ENCODE measurements at places on chromosomes 5 and 9. TPM values are rescaled to one million over a fixed set of nuclear protein-coding genes. Genes with fewer than 3 reads are reported as not detected.
A peak's percentile ranks its signal among the peaks of the same experiment; 100 is the strongest.

DNA sequence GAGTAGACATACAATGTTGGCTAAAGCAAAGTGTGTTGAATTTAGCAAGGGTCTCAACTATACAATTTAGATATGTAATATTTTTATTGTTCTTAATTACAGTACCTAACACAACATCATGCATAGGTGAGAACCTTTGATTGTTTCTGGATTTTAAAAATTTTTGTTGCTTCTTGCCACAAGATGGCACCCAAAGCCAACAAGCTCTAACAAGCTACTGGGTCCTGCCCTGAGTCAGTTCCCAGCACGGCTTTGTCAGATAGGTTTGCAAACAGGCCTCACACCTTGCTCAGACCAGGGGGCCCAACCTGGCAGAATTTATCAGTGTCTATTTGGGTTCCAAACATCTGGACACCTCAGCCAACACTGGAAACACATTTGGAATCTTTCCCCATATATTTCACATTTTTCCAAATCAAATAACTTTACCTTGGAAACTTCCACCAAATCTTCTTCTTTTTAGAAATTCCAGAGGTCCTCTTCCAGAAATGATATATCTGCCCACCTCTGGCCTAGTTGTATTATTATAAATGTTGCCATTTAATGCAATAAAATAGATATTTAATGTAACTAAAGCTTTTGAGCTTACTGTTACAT lies 49.5 kb upstream of the EGFLAM start:
- no peak overlapping the region for H3K4me3 ChIP-seq
- no peak overlapping the region for H3K27ac ChIP-seq
- H3K4me1 ChIP-seq = no peaks in the 10 kb centered on the region
- H3K27me3 ChIP-seq = no peaks in the 10 kb centered on the region

JAKMIP2 gene
- 0.33 TPM for total RNA-seq

GRCh38 chr9:91489361-91489899 lies 65.8 kb upstream of the NFIL3 start:
- H3K4me3 ChIP-seq = no peak overlapping the region
- no peaks in the 10 kb centered on the region for H3K36me3 ChIP-seq
- no peak for DNase-seq

TSSK1B gene
- not detected for total RNA-seq

EIF4E1B gene
- total RNA-seq = not detected

PTGER4 gene
- 7.3 TPM for total RNA-seq

NR2F1-AS1 gene
- total RNA-seq = 7.1 TPM

- H3K27ac ChIP-seq = no peak overlapping the region
- no peak overlapping the region for H3K4me3 ChIP-seq
- no peaks in the 10 kb centered on the region for H3K4me1 ChIP-seq
- H3K27me3 ChIP-seq = no peaks in the 10 kb centered on the region
- no peak for DNase-seq
- no peaks in the 10 kb centered on the region for H3K36me3 ChIP-seq
Measured at GRCh38 chr9:108297073-108297472, 558.7 kb downstream of the ACTL7B start.

- H3K36me3 ChIP-seq = peaks cover 40% of the 10 kb centered on the region
- no peaks in the 10 kb centered on the region for H3K27me3 ChIP-seq
- H3K4me1 ChIP-seq = peaks cover 72% of the 10 kb centered on the region
- peak overlapping the region; percentile 36 for H3K4me3 ChIP-seq
Measured at GRCh38 chr9:127828262-127829031, 25.8 kb downstream of the FPGS start.

DNA sequence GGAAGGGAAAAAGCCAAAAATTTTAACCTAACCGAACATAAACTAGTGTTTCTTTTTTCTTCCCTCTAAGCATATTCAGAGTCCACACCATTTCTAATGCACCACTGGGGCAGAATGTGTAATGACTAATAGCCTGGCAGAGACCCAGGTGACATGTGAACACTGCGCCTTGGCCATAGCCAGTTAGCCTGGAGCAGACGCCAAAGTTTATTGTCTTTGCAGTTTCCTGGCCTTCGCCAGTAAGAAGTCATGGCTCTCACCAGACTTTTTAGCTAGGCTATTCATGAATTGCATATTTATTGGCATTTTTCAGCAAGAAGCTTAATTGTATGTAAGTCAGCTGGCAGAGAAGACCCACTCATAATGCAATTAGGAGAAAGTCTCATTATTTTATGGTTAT lies 182.8 kb upstream of the SLC27A6 start:
- no peak overlapping the region for H3K4me3 ChIP-seq
- peak; percentile 77 for DNase-seq
- peaks cover 6% of the 10 kb centered on the region for H3K4me1 ChIP-seq
- H3K27ac ChIP-seq = no peak overlapping the region
- no peaks in the 10 kb centered on the region for H3K36me3 ChIP-seq

DNA sequence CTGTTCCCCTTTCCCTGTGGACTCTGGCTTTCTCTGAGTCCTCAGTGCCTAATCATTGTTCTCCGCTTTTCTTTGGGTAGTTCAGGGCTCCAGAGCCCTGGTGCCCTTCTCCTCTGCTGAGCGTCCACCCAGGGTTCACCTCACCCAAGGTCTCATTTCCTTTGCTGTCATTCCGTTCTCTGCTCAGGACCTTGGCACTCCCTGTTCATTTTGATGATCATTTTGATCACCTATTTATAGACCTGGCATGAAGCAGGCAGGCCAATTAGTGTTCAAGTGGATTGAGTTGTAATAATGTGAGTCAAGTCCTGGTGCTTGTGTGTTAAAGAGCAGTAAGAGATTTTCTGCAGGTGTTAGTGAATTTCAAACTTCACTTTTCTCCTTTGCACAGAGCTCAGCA lies 3.6 kb downstream of the TRIO start:
- H3K27ac ChIP-seq = peak overlapping the region; percentile 94
- no peaks in the 10 kb centered on the region for H3K36me3 ChIP-seq
- H3K27me3 ChIP-seq = no peaks in the 10 kb centered on the region
- H3K4me3 ChIP-seq = no peak overlapping the region
- DNase-seq = no peak
- H3K4me1 ChIP-seq = peaks cover 60% of the 10 kb centered on the region

DOK3 gene
- 1.6 TPM for total RNA-seq

ADRB2 gene
- total RNA-seq = 7.7 TPM

GRCh38 chr5:150057996-150058395 lies 28.4 kb downstream of the CSF1R start:
- no peak overlapping the region for H3K4me3 ChIP-seq
- H3K4me1 ChIP-seq = no peaks in the 10 kb centered on the region
- peaks cover 15% of the 10 kb centered on the region for H3K36me3 ChIP-seq
- DNase-seq = no peak
- H3K27ac ChIP-seq = no peak overlapping the region

DNA sequence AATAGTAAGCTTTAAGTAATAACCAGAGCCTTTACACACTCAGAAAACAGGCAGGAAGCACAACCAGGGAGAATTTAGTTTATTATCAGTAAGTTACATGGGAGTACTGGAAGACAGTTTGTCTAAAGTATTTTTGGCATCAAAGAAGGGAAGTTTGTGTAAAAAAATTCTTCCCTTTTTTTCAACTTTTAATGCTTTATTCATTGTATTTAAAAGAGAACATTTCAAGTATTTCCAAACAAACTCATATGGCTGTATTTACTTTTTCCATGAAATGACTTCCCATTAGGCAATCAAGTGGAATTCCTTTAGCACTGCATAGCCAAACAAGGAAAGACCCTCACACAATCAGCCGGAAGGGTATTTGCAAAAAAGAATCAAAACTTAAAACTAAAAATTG lies 26.7 kb downstream of the RNF145 start:
- H3K4me1 ChIP-seq = no peaks in the 10 kb centered on the region
- H3K27me3 ChIP-seq = no peaks in the 10 kb centered on the region
- DNase-seq = no peak
- no peak overlapping the region for H3K4me3 ChIP-seq

SEMA4D gene
- total RNA-seq = 14.6 TPM

DNA sequence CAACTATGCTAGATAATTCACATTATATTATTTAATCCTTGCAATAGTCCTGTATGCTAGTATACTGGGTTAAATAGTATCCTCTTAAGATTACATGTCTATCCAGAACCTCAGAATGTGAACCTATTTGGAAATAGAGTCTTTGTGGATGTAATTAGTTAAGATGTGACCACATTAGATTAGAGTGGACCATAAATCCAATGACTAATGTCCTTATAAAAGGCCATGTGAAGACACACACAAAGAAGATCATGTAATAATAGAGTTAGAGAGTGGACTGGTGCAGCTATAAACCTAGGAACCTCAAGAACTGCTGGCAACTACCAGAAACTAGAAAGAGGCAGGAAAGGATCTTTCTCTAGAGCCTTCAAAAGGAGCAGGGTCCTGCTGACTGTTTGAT lies 263.6 kb upstream of the PTGER4 start:
- no peaks in the 10 kb centered on the region for H3K36me3 ChIP-seq
- H3K4me3 ChIP-seq = no peak overlapping the region
- DNase-seq = no peak
- H3K27ac ChIP-seq = no peak overlapping the region
- H3K27me3 ChIP-seq = no peaks in the 10 kb centered on the region

GRIA1 gene
- total RNA-seq = 0.12 TPM

HTR1A gene
- total RNA-seq = not detected

ABCA1 gene
- total RNA-seq = 7.9 TPM

- no peak overlapping the region for H3K4me3 ChIP-seq
- H3K27me3 ChIP-seq = no peaks in the 10 kb centered on the region
- H3K27ac ChIP-seq = no peak overlapping the region
- no peaks in the 10 kb centered on the region for H3K4me1 ChIP-seq
- DNase-seq = no peak
Measured at GRCh38 chr9:79757881-79758669, 186.3 kb downstream of the TLE4 start.

TAF1L gene
- not detected for total RNA-seq

DNA sequence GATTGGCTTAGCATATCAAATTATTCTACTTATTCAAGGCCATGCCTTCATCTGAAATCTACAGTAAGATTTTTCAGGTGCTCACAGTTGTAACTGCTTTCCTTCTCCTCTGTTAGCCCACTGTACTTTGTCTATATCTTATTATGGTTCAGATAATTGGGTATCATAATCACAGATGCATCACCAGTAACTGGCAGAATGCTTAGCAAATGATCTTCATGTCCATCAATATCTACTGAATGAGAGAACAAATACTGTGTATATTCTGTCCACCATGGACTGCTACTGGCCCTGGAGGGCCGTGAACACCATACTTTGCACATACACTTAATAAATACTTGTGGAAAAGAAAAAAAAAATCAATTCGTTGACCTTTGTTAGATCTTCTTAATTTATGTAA lies 96.2 kb downstream of the MEF2C start:
- H3K36me3 ChIP-seq = no peaks in the 10 kb centered on the region
- H3K27me3 ChIP-seq = no peaks in the 10 kb centered on the region
- no peak for DNase-seq
- H3K4me3 ChIP-seq = no peak overlapping the region
- peak overlapping the region; percentile 80 for H3K27ac ChIP-seq

DNA sequence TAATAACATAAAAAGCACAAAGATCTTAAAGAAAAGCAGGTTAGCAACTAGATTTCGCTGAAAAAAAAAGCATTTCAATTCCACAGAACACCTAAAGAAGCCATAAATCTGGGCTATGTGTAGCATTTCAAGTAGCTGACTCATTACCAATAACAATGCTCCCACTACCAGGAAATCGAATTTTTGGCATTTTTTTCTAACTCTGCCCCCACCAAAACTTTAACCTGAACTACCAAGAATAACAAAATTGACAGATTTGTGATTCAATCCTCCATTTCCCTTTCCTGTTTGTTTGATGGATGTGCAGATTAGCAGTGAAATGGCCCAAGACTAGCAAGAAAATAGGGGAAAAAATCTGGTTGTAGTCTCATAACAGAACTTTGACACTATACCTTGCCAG lies 180.2 kb downstream of the RASEF start:
- DNase-seq = no peak
- H3K4me3 ChIP-seq = no peak overlapping the region
- H3K4me1 ChIP-seq = no peaks in the 10 kb centered on the region
- H3K27me3 ChIP-seq = no peaks in the 10 kb centered on the region
- H3K36me3 ChIP-seq = no peaks in the 10 kb centered on the region

DNA sequence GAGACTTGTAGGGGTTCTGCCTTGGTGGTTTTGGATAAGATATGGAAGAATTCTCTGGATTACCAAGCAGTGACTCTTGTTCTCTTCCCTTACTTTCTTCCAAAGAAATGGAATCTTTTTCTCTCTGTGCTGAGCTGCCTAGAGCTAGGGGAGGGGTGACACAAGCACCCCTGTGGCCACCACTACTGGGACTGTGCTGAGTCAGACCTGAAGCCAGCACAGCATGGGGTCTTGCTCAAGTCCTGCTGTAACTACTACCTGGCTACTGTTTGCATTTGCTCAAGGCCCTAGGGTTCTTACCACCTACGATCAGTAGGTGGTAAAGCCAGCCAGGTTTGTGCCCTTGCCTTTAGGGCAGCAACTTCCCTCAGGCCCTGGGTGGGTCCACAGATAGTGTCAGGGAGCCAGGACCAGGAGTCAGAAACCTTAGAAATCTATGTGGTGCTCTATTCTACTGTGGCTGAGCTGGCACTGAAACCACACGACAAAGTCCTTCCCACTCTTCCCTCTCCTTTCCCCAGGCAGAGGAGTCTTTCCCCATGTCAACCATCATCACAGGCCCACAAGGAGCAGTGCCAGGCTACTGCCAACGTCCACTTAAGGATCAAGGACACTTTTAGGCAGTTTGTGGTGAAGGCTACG lies 53.8 kb downstream of the SREK1 start:
- no peaks in the 10 kb centered on the region for H3K27me3 ChIP-seq
- no peak overlapping the region for H3K4me3 ChIP-seq
- no peak overlapping the region for H3K27ac ChIP-seq
- no peaks in the 10 kb centered on the region for H3K36me3 ChIP-seq
- no peak for DNase-seq
- no peaks in the 10 kb centered on the region for H3K4me1 ChIP-seq

NCS1 gene
- total RNA-seq = 26.1 TPM

GMCL2 gene
- not detected for total RNA-seq

KCNIP1 gene
- total RNA-seq = not detected

DNA sequence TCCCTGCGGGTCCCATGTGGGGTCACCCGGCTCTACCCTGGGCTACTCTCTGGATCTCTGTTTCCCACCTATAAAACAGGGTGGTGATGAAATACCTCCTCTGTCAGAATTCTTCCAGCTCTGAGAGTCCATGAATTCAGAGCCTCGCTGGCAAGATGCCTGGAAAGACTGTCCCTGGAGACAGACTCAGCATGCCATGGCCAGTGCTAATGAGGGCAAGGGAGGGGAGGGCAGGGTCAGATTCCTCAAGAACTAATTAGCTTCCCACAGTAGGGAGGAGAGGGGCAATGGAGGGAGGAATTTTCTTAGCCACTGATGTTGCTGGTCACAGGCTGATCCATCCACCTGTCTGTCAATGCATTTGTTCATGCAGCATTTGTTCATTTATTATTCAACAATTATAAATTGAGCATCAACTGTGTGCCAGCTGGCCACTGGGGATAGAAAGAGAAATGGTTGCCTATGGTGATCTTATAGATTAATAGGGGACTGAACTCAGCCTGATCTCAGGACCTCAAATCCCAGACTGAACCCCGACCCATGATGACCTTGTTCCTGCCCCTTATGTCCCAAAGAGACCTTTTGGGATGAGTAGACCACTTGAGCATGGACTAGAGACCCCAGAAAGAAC lies 4.7 kb downstream of the SYNPO start:
- H3K4me3 ChIP-seq = no peak overlapping the region
- no peaks in the 10 kb centered on the region for H3K27me3 ChIP-seq
- no peaks in the 10 kb centered on the region for H3K4me1 ChIP-seq
- peak; percentile 87 for DNase-seq
- peak overlapping the region; percentile 96 for H3K27ac ChIP-seq
- H3K36me3 ChIP-seq = peaks cover 22% of the 10 kb centered on the region

All from right atrium auricular region (tissue), 2 donors.